ENCODE measurements at places on chromosomes 2 and 18.

DNA sequence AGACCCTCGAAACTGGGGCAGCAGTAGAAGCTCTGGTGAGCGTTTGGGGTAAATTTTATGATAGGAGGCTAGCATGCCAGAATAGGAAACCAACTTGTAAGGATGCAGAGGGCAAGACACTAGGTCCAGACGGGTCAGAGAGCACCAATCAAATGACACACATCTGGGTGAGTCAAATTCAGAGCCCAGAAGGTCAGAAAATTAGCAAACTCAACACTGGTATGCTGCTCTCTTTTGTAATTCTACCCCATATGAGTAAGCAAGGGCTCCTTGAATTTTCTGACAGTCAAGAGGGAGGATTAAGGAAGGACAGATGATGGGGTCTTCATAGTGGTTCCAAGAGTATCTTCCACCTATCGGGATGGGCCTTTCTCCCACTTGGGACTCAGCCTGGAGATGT, 209.8 kb downstream of the BCL2 start:
- DNase-seq, result no peak

DNA sequence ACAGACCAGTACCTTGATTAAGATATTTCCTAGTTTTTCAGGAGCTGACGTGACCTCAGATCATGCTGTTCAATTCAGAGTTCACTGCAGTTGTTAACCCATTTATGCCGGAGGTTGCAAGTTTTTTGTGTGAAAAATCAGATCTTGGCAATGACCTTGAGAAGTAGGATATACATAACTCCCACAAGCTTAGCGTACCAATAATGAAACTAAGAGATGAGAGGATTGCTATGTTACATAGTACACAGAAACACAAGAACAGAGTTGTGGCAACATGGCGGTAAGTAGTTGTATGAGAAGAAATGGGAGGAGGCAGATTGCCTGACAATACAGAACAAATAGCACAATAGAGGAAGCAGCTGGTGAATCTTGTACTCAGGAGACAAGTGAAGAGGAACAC, 39.1 kb downstream of the PPIG start:
- no peak for DNase-seq

DNA sequence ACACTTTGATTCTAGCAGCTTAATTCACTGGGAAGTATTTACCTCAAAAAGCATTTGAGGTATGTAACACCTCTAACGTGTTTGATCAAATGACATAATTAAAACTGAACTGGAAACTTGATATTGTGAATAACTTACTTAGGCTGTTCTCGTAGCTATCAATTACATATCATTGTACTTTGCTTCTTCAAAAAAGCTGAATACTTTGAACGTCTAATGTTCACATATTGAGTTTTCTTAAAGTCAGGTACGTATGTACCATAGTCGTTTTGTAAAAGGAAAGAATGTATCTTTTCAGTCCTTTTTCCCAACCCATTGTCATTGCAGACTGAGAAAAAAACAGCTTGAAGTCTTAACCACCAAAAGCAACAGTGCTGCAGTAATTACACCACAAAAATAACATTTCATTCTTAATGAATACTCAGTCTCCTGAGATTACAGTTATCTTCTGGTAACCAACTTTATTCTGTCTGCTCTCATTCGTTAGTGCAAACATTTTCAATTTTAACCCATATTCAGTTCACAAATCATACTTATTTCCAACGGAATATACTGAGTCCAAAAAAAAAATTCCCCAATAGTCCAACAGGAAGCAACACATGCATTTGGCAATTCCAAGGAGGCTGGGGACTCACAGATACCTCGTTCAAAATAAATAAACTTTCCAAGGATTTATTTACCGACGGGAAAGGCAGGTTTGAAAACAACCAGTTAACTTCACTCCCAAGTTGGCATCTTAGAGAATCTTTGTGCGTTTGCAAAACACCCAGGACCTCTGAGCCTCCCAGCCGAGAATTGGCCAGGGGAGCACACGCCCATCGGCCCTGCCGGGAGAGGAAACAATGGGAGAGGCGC, 1.1 kb downstream of the CHN1 start:
- no peak for DNase-seq

DNA sequence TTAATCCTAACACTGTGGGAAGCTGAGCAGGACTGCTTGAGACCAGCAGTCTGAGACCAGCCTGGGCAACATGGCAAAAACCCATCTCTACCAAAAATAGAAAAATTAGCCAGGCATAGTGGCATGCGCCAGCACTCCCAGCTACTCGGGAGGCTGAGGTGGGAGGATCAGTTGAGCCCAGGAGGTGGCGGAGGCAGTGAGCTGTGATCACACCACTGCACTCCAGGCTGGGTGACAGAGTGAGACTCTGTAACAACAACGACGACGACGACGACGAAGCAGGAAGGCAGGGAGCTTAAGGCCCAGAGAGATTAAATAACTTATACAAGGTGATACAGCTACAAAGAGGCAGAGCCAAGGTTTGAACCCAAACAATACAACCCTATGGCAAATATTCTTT, 37.3 kb downstream of the CFAP36 start:
- DNase-seq, result no peak

DNA sequence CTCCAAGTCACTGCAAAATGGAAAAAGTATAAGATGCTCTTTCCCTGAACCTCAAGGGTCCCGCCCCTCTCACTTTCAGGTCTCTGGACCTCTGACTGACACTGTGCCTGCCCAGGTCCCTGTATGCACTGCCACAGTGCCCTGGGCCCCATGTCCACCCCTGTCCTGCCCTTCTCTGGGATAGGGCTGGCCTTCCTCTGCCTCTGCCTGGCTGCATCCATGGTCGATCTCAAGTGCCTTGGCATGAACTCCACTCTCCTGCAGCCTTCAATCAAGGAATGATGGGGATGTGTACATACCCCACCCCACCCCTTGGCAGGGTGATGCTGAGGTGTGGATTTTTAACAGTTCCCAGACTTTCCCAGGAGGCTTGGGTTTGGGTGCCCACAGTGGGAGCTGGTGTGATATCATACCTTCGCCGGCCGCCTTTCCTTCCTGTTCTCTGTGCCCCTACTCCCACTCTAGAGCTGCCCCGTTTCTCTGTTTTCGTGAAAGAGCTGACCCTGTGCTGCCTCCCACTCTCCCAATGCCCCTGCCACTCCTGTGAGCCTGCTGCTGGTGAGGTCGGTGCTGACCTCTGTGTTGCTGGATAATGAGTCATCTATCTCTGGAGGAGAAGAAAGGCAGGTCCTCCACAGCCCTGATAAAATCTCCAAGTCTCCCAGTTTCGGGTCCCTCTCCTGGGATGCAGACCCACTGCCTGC, 18.9 kb downstream of the PTPN18 start:
- no peak for DNase-seq

DNA sequence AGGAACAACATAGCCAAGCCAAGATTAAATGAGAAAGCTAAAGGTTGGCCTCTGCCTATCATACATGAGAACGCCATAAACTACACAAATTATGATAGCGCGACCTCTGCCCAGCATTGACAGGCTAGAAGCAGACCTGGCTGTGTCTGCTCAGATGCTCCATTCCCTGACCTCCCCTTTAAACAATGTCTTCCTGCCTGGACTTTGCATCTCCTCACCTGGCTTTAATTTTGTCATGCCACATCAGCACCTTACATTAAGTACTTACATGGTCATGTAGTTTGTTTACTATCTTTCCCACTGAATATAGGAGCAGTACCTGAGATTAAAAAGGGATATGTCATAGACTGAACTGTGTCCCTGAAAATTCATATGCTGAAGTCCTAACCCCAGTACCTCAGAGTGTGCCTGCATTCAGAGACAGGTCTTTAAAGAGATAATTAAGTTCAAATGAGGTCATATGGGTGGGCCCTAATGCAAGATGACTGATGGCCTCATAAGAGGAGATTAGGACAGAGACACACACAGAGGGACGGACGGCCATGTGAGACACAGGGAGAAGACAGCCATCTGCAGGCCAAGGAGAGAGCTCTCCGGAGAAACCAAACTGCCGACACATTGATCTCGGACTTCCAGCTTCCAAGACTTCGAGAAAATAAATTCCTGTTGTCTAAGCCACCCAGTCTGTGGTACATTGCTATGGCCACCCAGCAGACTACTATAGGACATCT, 103.7 kb downstream of the BIN1 start:
- DNase-seq, result no peak

- DNase-seq, result no peak
Observed at GRCh38 chr2:165902934-165903333, 50.6 kb downstream of the TTC21B start.

GRCh38 chr2:95276888-95277245, 2.6 kb downstream of the PROM2 start:
- DNase-seq, result no peak

DNA sequence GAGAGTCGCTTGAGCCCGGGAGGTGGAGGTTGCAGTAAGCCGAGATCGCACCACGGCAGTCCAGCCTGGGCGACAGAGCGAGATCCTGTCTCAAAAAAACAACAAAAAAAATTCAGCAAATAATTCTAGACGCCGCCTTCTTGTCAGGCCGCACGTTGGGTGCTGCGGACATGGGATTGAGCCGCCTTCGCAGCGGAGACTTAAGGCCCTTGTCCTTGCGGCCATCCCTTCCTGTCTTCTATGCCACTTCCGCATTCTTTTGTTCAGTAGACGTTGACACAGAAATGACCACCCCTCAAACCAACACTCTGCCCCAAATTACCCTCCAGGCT, 15.8 kb downstream of the PTPN18 start:
- no peak for DNase-seq

Measured in activated CD8-positive, alpha-beta memory T cell treated with anti-CD3 and anti-CD28 coated beads for 1 hour (primary cell).